LHCN-M2 (cell line): ENCODE measurements at places on chromosomes 5 and 9.
A peak's percentile ranks its signal among the peaks of the same experiment; 100 is the strongest.

DNA sequence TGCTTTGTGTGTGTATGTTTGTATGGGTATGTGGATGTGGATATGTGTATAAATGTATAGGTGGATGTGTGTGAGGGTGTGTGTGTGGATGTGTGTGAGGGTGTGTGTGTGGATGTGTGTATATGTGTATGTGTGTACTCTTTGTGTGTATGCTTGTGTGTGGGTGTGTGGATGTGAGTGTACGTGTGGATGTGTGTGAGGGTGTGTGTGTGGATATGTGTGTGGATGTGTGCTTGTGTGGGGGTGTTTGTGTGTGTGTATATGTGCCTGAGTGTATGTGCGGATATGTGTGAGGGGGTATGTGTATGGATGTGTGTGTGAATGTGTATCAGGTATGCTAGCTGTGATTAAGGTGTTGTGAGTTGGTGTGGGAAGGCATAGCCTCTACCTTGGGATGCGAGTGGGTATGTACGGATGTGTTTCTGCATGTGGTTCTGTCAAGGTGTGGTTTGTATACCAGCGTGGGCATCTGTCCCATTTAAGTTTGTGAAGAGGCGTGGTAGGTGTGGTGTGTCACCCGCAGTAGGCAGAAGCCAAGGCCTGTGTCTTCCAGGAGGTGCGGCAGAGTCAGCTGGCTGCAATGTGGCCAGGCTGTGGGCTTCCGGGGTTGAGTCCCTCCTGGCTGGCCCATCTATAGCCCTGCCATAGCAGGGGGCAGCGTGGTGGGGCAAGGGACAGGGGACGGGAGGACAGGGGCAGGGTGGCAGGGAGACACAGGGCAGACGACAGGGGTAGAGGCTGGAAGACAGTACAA lies 155.8 kb downstream of the DAB2IP start:
- DNase-seq: no peak

- peak; percentile 96 for DNase-seq
These were observed 74.9 kb upstream of the NIPAL4 start for GRCh38 chr5:157384971-157385709.

DNA sequence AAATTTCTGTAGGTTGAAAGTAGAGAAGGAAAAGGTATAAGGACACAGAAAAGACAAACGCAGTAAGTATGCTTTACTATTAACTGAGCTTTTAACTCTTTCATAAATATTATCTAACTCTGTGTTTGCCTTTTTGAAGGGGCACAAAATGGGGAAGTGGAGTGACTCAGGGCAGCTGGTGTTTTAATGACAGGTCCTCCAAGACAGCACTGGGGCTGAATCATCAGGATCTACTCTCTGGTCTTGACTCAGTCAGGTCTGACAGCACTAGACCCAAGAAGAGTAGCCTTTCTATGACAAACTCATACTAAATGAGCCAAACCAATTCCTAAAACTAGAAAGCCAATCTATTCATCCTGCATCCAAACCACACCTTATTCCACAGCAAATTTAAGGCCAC lies 102.2 kb downstream of the APTX start:
- DNase-seq: peak; percentile 43

GRCh38 chr5:2007878-2008501 lies 125.3 kb upstream of the IRX4 start:
- no peak for DNase-seq

DNA sequence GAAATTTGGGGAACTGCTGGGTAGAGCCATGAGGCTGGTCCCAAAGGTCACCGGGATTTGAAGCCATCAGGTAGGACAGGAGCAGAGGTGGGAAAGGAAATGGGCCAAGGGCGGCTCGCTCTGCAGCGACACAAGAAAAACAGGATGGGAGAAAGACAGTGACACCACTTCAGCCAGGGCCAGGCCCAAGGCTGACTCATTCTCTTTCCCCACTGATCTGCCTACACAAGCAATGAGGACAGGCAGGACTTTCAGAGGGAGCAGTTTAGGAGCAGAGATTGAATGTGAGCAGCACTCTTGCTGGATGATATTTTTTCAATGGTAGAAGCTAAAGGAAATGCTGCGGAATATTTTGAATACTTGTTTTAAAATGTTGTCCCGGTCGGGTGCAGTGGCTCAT lies 3.5 kb downstream of the RUFY1 start:
- DNase-seq: peak; percentile 54
